ENCODE measurements at places on chromosomes 7 and 10.

DNA sequence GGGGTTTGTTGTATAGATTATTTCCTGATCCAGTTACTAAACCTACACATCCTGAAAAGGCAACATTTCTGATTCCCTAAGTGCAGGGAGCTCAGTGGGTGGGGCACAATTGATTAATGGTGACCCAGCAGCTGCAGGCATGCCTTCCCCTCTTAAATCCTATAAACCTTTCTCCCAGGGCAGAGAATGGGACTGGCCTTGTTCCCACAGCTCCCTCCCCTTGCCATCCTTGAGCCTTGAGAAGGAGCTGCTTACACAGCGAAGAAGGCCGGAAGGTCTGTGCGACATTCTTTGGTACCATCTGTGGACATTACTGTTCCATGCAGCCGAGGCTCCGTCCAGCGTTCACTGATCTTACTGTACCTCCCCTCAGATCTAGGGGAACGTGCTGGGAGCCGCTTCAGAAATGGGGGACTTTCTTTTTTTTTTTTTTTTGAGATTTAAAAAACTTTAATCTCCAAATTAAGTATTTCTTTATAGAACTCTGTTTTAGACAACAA is 14.3 kb downstream of the KLF6 start:
- DNase-seq = no peak

- peak; percentile 15 for DNase-seq
Measured at GRCh38 chr7:113831556-113831955, 87.3 kb downstream of the PPP1R3A start.

- DNase-seq = no peak
Measured at GRCh38 chr10:130432850-130433249, 296.7 kb downstream of the GLRX3 start.

DNA sequence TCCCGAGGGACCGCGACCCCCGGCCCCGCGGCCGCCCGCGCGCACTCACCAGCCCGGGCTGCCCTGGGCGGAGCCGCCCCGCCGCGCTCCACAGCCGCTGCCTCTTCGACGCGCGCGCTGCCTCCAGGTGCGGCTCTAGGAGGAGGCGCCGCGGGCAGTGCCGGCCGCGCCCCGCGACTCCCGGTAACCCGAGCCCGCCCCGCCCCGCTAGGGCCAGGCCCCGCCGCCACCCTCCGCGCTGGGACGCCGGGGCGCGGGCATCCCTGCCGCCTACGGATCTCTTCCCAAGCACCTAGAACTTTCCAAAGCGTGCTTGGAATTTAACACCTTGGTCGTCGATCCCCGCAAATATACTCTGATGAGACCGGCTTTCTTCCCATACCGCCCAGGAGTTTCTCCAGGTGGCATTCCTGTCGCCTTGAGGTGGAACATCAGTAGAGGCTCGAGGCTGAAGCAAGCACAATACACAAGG is at the start of gene SLC26A5:
Gene SLC26A5 (minus strand): TSS at position 159 of the 472 bp plus-strand sequence. CDS start 24,693 bp downstream, outside the sequence.
- DNase-seq = peak; percentile 58

DNA sequence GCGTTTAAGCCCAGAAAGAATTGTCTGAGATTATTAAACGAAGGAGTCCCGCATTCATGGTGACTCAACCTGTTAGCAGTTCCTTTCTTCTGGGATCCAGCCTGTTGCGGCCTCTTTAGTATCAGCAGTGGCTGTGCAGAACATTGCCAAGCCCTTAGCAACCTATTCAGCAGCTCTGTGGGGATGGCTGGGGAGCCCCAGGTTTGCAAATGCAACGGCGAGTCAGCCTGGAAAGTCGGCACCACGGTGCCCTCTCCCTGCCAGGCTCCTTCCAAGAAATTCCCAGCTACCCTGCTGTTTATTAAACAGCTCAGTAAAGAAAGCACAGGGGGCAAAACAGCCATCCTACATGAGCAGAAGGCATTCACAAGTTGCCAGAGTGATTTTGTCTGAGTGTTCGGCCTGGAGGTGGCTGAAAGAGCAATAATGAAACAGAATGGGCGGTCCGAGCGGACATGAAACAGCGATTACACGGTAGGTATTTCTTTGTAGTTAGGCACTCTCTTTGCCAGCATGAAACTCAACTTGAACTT is 198.3 kb downstream of the BAMBI start:
- no peak for DNase-seq

DNA sequence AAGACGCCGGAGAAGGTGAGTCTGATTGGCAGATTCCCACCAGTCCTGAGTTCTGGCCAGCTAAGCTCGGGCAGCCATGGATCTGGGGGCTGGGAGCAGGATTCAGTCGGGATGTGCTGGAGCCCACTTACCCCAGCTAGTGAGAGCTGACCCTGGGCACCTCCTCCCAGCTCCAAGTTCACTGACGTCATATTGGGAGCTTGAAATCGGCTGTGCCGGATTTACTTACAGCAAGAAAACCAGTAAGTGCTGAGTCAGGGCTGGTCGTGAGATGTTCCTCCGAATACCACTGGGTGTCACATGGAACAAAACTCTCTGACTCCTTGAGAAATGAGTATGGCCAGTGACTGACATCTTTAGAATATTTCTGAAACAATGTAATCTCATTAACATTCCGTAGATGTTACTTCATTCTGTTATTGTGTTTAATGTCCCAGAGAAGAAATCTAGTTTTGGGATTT is 621.2 kb downstream of the SDK1 start:
- peak; percentile 93 for DNase-seq

- DNase-seq = no peak
Measured at GRCh38 chr7:5622286-5622685, 159.2 kb downstream of the RNF216 start.

DNA sequence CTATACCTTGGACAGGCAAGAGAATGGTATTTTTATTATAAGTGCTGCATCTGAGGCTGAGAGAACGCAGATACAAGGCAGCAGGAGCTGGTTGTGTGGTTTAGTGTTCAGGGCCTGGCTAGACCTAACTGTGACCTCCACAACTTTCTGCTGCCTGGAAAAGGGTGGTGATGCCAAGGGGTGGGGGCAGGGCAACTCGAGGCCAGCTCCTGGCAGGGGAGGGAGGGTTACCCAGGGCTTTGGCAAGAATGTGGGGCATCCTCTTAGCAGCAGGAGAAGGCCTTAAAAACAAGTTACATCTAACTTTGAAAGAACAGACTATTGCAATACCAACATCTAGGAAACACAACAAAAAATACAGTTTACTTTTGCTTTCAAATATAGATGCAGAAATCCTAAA is 13.0 kb downstream of the MXI1 start:
- no peak for DNase-seq

- DNase-seq = no peak
Measured at GRCh38 chr10:15815242-15815885, 44.9 kb downstream of the MINDY3 start.

DNA sequence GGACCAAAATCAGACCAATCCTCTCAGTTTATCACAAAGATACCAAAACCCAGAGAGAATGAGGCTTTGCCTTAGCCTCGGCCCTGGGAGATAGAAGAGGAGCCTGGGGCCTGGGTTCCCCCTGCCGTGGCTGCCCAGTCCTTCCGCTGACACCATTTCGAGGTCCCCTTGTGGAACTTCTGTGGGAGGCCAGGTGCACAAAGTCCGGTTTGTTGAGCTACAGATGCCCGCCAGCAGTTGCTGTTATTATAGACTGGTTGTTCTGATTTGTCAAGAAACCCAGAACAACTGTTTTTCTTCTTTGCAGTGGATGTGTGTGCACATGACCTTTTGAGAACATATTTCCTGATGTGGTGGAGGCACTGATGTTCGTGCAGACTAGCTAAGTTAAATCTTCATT is 47.6 kb downstream of the CUX1 start:
- no peak for DNase-seq

- peak; percentile 69 for DNase-seq
Measured at GRCh38 chr7:117143580-117143979, 179.3 kb downstream of the WNT2 start.

GRCh38 chr10:126704649-126705048 is 34.2 kb upstream of the C10orf90 start:
- DNase-seq = no peak

DNA sequence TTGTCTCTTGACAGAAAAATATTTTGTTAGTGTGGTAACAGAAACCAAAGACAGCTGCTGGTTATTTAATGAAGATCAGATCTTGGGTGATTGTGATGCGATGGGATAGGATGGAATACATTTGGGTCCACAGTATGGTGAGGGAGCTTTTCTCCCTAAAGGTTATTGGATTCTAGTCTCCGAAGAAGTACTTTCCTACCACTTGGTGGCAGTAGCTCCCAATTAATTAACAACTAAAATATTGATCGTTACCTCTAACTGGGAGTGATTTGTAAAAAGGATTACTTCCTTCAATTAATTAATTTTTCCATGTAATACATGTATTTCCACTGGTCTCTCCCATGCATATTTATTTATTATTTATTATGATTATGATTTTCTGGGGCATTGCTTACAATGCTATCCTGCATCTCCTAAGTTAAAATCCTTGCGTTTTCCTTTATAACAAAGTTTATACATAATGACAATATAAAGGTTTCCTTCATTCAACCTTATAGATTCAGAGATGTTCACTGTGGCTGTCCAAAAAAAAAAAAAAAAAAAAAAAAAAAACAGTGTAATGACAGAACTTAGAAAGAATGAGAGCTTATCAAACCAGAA is 25.6 kb downstream of the TMEM196 start:
- peak; percentile 54 for DNase-seq

- DNase-seq = peak; percentile 42
Measured at GRCh38 chr7:66837007-66837406, 84.0 kb upstream of the TMEM248 start.

GRCh38 chr7:28865601-28866144 is 92.5 kb downstream of the TRIL start:
- no peak for DNase-seq

DNA sequence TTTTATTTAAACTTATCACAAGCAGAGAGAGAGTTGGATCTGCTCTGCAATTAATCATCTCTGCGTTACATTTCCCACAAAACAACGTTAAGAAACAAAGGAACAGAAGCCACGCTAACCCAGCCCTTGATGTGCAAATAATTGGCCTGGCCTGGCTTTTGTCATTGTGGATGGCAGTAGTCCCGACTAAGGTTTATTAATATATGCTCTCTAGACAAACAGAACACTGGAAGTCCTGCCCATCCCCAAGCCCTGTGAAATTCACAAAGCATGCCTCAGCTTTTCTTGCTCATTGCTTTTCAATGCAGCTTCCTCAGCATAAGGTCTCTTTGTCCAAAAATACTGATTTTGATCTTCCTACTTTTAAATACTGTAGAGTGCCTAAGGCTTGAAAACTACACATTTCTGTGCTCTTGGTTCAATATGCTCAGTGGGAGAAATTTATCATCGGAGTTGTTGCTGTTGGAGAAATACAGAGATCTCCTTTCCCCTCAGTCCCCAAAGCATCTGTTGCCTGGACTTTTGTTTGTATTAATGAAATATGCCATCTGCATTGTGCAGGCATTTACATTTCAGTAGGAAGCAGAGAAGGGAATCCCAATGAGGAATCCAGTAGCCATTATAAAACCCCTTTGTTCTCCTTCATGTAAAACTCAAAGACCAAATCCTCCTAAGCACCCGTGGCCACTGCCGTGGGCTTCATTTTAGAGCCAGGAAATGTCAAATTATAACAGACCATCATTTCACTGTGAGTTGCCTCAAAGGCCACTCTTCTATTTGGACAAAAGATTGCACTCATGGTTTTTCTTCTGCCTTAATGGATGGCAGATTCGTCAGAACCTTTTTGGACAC is 61.1 kb downstream of the SORCS1 start:
- no peak for DNase-seq

DNA sequence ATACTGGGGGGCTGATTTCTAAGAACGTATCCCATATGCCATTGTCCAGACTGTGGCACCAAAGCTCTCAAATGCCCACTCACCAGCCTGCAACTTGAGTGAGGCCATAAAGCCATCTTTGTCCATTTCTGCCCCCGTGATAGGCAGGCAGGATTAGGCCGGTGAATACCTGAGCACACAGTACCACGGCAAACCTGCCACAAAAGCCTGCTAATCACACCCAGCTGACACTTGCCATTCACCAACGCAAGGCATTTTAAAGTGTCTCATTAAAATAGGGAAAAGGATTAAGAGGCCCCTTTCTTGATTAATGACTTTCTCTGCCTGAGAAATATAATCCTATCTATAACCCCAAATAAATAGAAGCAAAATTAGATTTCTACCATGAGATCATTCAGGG is 111.4 kb upstream of the NANOS1 start:
- no peak for DNase-seq

GRCh38 chr7:108310351-108310750 is 145.9 kb downstream of the NRCAM start:
- DNase-seq = no peak

DNA sequence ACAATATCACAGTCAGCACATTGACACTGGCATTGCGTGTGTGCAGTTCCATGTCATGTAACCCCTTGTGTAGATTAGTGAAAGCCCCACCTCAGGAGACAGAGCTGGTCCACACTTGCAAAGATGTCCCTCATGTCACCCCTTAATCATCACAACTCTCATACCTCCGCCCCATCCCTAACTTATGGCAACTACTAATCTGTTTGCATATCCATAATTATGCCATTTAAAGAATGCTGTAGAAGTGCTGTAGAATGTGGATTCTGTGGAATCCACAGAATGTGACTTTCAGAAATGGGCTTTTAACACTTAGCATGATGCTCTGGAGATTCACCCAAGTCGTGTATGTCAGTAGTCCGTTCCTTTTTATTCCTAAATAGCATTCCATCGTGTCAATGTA is 102.8 kb upstream of the VSTM2A start:
- DNase-seq = no peak

GRCh38 chr10:109998513-109998912 is 9.3 kb upstream of the ADD3 start:
- no peak for DNase-seq

GRCh38 chr10:131652438-131653139 is 248.2 kb upstream of the PPP2R2D start:
- no peak for DNase-seq

DNA sequence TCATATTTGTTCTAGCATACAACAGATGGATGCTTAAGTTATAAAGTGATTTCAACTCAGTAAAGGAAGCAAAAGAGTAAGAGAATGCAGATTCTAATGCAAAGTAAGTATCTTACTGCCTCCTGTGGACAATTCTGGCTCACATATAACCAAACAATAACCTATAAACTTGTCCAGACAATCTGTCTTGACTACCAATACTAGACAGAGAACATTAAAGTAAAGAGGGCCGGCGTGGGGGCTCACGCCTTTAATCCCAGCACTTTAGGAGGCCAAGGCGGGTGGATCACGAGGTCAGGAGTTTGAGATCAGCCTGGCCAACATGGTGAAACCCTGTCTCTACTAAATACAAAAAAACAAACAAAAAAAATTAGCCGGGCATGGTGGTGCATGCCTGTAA is 329.3 kb downstream of the CACNA2D1 start:
- no peak for DNase-seq

- peak; percentile 85 for DNase-seq
Measured at GRCh38 chr7:2523941-2524807, 4.6 kb downstream of the LFNG start.
